B cell (primary cell): ENCODE measurements at places on chromosomes 1 and 21.
A peak's percentile ranks its signal among the peaks of the same experiment; 100 is the strongest.

DNA sequence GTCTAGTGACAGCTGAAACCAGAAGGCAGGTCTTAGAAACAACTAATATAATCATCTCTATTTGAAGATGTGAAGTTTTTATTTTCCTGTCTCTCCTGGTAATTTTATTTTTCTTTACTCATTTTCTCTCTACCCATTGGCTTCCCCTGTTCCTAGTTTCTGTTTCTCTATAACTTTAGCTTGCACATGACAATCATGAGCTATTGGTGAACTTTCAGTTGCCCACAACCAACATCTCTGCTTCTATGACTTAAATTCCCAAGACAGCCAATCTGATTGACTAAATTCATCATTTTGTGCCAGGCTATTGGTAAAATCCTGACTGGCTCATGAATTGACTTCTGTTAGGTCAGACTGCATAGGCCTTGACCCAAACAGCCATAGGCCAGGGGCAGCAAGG lies 13.7 kb upstream of the ACADM start:
- DNase-seq, result no peak

GRCh38 chr1:27496604-27497155 lies 6.7 kb upstream of the WASF2 start:
- no peak for DNase-seq

GRCh38 chr1:15954316-15954715 lies 21.6 kb downstream of the ZBTB17 start:
- no peak for DNase-seq

- DNase-seq, result peak; percentile 52
These were observed 173.4 kb downstream of the TOMM20 start for GRCh38 chr1:234955107-234955731.
